ENCODE measurements at places on chromosomes 1 and 21.

DNA sequence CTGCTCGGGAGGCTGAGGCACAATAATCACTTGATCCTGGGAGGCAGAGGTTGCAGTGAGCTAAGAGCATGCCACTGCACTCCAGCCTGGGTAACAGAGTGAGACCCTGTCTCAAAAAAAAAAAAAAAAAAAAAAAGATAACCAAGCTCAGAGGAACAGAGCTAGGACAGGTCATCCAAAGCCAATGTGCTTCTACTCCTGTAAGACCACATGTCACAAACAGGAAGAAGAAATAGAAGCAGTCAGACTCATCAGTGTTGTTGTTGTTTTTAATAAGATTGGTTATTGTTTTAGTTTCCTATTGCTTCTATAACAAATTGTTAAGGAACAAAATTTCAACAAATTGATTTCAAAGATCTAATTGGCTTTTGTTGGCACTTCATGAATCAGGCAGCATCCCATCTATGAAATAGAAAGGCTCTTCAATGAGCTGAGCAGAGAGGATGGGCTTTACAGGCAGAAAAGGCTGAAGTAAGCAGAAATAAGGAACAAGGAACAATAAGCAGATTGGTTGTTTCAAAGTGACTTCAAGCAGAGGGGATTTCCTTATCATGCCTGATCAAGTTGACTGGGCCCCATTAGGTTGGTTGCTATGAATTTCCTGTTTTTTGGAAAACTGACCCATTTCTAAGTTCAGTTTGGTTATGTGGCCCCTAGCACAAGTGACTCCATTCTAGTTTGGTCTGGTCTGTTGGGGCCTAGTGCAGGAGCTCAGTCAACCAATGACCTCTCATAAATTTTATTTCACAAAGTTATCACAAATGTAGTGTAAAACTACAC, 6.0 kb upstream of the AKNAD1 start:
- no peak for DNase-seq

DNA sequence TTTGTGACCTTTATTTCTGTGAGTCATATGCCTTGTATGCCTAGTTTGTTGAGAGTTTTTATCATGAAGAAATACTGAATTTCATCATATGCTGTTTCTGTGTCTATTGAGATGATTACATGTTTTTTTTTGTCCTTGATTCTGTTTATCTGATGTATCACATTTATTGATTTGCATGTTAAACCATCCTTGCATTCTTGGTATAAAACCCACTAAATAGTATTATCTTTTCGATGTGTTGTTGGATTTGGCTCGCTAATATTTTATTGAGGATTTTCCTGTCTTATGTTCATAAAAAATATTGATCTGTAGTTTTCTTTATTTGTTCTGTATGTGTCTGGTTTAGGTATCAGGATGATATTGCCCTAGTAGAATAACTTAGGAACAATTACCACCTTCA, 164.7 kb upstream of the CHRM3 start:
- no peak for DNase-seq

- DNase-seq, result peak; percentile 68
Observed at GRCh38 chr1:207499573-207499972, 3.6 kb downstream of the CR1 start.

- DNase-seq, result no peak
Observed at GRCh38 chr21:35508139-35508888, 459.2 kb upstream of the RUNX1 start.

DNA sequence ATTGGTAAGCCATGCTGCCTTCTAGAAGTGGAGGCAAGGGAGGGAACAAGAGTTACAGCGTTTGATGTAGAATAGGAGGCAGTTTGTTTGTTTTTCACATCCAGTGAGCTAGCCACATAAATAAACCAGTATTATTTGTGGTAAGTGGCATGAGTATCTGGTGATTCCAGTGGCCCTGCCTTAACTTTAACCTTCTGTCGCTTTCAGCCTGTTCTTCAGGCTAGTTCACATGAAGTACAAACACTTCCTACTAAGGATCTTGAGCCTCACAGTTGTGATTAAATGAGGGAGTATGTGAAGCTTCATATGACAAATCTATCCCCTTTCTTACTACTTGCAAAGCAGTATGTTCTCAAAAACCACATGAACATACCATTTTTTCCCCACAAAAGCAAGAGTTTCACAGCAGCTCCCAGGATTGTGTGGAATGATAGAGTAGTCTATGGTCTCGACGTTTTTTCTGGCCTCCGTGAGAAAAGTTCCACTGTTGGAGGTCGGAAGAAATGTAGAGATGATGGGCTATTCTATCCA, 59.5 kb downstream of the PHACTR4 start:
- DNase-seq, result no peak

- no peak for DNase-seq
Observed at GRCh38 chr1:177897998-177898654, 71.7 kb downstream of the SEC16B start.

DNA sequence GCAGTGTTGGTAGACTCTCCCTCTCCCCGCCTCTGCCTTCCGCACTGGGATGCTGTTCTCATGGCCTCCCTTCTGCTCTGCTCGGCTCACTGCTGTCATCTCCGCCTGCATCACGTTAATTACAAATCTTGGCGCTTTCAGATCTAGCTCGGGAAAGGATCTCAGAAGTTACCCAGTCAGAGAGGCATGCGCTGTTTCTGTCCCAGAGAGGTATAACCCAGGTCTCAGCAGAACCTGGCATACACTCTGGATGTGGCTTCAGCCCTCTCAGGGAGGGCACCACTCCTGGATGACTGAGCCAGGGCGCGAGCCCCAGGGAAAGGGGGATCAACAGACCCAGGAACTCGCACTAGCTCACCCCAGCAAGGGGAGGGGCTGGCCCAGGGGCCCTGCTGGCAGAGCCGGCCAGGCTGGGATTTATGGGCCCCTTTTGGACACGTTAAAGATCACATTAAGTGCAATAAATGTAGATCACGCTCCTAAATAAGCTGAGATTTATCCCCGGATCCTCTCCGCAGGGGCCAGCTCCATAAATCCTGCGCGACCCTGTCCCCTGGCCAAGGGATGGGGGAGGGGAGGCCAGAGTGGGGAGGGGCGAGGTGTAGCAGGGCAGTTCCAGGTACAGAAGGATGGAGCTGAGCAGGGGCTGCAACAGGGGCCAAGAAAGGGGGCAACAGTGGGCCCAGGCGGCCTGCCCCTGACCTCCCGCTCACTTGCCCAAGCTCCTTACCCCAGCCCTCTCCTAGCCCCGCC, 101.3 kb upstream of the ZBTB40 start:
- no peak for DNase-seq

DNA sequence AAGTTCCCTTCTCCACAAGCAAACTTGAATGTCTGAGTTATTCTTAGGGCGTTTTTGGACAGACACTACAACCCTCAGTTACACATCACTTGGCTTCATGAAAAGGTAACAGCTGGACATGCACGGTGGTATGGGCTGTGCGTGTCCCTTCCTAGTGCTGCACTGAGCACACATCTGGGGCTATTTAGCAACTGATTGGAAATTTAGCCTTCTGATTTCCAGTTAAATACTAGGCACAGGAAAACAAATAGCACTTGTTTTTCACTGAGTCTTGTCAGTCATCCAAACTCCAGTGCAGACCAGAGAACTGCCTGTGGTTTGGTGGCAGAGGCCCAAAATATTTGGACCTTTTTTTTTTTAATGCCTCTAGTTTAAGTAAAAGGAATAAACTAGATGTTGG, 134.7 kb downstream of the TGFBR3 start:
- DNase-seq, result no peak

GRCh38 chr1:206953126-206953525, 6.9 kb upstream of the PIGR start:
- DNase-seq, result no peak

- no peak for DNase-seq
Observed at GRCh38 chr1:155651861-155652661, 36.5 kb downstream of the YY1AP1 start.

GRCh38 chr1:163744301-163744887, 422.6 kb downstream of the NUF2 start:
- no peak for DNase-seq

DNA sequence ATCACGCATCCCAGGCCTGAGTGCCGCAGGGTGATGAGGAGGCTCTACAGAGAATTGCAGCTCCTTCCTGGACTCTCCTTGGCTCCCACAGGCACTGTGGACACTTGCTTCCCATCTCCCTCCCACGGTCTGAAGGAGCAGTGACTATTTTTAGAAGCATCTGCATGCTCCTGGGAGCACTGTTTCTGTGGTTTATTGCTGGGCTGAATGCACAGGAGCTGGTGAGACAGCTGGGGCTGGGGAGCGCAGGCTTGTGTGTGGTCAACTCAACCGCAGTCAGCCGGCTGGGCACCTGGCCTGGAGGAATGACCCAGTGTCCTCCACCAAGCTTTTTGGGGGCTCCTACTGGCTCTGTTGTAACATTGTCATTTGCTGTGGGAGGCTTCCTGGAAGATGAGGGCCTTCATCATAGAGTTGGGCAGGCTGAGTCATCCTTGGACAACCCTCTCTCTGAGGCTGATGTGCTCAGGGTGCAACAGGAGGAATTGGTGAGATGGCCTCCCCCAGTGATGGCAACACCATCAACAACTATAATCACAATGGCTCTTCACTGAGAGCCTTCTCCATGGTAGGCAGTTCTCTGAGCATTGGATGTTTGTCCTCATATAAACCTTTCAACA, 1.7 kb downstream of the NFASC start:
- no peak for DNase-seq

- no peak for DNase-seq
Observed at GRCh38 chr1:106836708-106837107, 219.8 kb upstream of the PRMT6 start.

DNA sequence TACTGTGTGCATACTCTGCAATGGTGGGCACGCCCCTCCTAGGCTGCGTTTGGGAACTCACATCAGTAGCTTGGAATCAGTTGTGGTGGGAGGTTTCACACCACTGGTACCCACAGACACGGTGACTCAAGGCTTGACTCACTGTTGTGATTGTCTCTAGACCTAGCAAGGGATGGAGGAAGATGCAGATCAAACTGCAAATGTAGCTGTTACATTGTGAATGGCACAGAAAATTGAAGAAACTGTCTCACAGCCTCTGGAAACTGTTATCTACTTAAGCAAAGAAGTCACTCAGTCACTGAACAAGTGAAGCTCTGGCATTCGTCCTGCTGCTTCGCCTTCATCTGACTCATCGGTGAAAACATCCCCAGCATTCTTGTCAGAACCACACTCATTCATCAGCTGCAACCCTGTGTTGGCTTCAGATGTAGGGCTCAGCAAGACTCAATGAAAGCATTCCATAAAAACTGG, 59.5 kb downstream of the POFUT2 start:
- DNase-seq, result peak; percentile 79

DNA sequence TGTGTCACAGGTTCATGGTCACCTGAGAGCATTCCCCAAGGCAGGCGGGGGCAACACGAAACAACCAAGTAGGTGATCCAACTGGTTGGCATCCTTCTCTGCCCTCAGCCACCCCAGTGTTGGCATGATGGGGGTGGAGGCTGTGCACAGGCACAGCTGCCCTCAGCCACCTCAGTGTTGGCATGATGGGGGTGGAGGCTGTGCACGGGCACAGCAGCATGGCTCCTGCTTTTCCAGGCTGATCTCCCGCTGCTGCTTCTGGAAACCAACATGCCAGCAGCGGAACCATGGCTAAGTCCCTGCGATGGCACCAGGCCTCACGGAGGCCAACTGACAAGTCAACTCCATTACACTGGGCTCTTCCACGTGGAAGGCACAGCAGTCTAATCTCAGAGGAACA, 447.8 kb downstream of the PTPRU start:
- DNase-seq, result no peak

GRCh38 chr1:96028071-96028470, 693.5 kb upstream of the PTBP2 start:
- no peak for DNase-seq

- DNase-seq, result no peak
Observed at GRCh38 chr21:15130326-15130725, 65.5 kb upstream of the NRIP1 start.
